Activated naive CD4-positive, alpha-beta T cell treated with anti-CD3 and anti-CD28 coated beads for 36 hours (primary cell): ENCODE measurements at places on chromosomes 5 and 9.

DNA sequence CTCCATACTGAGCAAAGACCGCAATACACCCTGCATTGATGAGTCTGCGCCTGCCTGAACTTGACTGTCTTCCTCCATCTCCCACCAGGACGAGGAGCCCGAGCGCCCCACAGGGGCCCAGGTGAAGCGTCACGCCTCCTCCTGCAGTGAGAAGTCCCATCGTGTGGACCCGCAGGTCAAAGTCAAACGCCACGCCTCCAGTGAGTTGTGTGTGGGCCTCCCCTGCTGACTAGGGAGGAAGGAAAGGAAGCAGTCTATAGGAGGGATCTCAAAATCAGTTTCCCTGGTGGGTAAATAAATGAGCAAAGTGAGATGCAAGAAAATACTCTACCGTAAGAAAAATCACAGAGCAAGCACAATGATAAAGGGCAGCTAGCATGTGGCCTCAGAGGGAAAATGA, 22.8 kb upstream of the GRPEL2 start:
- DNase-seq = no peak

GRCh38 chr5:169289520-169289919, 11.4 kb downstream of the SLIT3 start:
- DNase-seq = no peak

DNA sequence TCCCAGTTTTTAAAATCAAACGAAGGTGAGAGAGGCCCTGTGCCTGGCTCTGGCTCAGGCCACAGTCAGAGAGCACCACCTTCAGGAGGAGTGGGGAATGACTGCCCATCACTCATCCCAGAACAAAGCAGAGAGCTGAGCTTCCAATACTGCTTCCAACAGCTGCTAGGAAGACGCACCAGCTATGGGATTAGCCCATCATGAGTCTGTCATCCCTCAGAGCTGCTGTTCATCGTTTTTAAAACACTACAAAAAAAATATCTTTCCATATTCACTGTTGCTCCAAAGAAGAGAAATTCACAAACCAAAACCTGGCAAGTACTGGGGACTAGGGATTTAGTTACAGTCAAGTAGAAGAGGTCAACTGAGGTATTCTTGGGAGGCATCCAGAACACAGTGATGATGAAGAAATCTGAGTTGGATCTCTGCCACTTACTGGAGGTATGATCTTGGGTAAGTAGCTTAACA, 102.4 kb downstream of the CDK5RAP2 start:
- peak; percentile 59 for DNase-seq

DNA sequence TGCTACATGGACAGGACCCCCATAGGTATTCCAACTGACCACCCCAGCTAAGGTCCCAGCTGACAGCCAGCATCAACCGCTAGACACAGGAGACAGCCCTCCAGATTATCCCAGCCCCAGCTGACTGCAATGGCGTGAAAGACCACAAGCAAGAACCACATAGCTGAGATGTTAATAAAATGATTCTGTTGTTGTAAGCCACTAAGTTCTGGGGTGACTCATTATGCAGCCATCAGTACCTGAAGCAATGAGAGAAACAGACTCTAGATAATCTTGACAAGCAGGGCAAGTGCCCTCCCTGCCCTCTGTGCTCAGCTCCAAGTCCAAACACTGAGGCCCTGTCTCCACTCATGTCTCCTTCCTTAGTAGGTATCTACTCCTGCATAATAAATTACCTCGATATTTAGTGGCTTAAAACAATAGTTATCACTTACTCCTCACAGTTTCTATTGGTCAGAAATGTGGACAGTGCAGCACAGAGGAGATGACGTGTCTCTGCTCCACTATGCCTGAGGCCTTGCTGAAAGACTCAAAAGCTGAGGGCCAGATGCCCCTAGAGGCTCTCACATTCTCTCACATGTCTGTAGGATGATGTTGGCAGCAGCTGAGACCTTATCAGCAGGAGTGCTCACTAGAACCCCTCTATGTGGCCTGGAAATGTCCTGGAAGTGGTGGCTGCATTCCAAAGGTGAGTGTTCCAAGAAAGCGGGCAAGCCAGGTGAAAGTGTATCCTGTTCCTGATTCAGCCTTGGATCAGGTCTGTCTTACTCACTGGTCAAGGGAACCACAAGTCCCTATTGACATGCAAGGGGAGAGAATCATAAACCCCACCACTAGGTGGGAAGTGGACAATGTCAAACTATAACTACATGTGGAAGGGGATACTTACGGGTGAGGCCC, 2.5 kb downstream of the MGAT1 start:
- DNase-seq = peak; percentile 42

DNA sequence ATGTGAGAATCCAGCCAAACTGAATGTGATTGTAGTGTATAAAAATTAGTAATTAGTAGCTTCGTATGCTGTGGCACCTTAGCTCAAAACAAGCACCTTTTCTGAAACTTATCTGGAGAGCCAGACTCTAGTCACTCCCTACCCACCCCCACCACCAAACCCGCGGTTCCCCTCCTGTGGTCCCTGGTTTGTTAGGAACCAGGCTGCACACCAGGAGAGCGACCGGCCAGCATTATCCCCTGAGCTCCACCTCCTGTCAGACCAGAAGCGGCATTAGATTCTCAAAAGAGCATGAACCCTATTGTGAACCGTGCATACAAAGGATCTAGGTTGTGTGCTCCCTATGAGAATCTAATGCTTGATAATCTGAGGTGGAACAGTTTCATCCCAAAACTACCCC, 498.6 kb downstream of the CHSY3 start:
- no peak for DNase-seq

GRCh38 chr9:130288926-130289690, 23.5 kb downstream of the HMCN2 start:
- no peak for DNase-seq

DNA sequence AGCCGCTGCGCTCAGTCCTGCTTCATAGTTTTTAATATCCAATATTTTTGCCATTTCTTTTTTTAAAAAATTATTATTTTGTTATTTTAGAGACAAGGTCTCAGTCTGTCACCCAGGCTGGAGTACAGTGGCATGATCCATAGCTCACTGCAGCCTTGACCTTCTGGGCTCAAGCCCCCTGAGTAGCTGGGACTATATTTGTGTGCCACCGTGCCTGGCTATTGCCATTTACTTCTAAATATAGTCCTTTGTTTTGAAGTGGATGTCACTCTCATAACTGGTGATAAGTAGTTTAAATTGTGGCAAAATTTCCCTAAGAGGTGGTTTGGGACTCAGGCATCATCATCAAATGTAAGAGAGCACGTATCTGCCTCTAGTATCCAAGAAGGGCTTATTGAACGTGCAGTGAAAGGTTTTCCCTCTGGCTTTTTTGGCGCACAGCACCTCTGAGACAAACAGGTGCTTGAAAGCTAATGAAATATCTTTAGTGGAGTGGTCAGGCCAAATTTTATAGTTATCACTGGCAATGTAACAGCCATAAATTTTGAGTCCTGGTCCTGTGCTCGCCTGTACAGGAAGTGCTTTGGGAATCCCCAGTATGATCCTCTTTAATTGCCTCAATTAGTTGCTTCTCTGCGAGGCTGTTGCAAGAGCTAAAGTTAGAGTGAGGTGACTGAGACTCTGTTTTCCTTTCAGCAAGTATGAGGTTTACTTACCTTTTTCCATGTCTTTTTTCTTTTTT, 14.8 kb downstream of the STXBP1 start:
- no peak for DNase-seq

DNA sequence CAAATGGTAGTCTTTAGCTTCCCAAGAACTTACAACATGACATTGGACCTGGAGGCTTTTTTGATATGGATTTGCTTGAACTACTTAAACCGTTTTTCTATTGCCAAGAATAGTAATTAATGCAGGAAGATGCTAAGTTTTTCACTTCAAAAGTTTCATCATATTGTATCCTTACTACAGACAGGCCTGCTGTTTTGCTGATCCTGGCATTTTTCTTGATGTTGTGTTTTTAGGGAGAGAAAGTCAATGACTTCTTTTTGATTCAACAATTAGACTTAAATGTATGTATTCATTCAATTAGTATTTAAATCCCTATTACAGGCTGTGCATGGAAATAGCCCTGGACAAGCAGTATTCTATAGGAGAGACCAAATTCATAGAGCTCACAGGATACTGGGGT, 172.7 kb downstream of the TRPM3 start:
- DNase-seq = no peak
